ENCODE measurements at places on chromosomes 1 and 21.

DNA sequence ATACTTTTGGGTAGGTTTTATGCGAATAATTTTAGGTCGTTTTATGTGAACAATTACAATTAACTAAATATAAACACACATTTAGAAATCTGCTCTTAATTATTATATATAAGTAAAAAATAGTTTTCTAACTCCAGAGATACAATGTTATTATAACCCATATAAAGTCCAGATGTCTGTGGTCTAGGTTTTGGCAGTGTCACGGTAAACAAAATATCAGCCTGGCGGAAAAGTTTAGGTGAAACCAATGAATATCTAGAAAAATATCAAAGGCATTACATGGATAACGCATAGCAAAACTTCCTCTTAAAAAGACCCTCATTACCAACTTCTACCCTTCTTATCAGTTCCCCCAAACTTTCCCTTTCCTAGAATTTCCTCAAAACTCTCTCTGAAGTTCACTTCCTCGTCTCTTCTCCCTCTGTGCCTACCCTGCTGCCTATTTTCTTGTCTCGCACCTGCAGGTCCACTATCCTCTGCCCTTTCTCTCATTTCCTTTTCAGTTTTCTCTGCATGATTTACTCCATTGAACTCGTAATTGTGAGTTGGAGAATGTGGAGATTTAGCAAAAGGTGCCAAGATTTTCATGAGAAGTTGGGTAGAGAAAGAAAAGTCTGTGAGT lies 21.8 kb downstream of the VTCN1 start:
- H3K4me3 ChIP-seq = no peak overlapping the region
- H3K36me3 ChIP-seq = peaks cover 4% of the 10 kb centered on the region
- H3K27ac ChIP-seq = no peak overlapping the region
- no peaks in the 10 kb centered on the region for H3K27me3 ChIP-seq
- no peaks in the 10 kb centered on the region for H3K4me1 ChIP-seq

DNA sequence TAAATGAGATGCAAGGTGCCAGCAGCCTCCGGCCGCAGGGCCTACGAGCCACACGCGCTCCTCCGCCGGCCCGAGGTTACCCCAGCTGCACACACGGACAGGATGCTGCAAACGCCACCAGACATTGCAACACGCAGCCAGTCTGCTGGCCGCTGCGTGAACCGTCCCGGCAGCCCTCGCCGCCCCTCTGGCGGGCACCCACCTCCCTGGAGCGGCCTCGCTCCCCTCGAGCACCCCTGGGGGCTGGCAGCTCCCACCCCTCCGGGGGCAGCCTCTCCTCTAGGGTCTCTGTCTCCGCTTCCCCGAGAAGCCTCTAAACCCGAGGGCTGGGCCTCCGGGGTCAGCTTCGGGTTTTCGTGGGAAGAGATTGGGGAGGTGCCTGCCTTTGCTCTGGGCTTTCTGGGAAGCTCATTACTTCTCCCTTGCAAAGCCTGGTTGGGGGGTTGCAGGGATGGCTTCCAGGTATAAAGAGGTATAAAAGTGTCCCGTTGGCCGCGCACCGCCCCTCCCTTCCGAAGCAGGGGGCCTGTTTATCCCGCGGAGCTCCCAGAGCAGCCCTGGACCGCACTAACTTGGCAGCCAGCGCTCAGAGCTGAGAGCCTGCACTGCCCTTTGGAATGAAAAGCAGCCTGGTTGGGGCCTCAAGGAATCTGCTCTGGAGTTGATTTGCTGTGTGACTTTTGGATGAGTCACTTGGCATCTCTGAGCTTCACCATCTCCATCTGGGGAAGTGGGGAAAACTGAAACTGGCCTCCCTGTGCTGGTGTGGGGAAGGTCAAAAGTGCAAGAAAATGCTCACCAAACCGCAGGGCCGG lies 21.8 kb downstream of the DHRS3 start:
- peaks cover 35% of the 10 kb centered on the region for H3K4me1 ChIP-seq
- H3K36me3 ChIP-seq = peaks cover 3% of the 10 kb centered on the region
- no peaks in the 10 kb centered on the region for H3K27me3 ChIP-seq

DNA sequence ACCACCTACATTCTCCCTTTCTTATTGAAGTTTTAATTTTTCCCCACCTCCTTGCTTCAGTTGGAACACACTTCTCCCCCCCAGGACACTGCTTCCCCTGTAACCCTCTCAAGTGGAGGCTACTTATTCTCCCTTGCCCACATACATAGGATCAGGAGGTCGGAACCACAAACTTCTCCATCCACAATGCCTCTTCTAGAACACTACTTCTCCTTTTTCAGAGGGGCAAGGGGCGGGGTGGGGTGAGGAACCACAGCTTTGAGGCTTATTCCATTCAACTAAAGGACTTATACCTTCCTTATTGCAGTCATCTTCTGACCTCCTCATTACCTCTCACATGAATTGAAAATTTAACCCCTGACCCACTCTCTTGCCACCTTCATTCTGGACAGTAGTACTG lies 81.3 kb downstream of the NEK7 start:
- peaks cover 3% of the 10 kb centered on the region for H3K36me3 ChIP-seq
- no peak overlapping the region for H3K4me3 ChIP-seq
- DNase-seq = no peak
- no peak overlapping the region for H3K27ac ChIP-seq
- peaks cover 45% of the 10 kb centered on the region for H3K4me1 ChIP-seq

- no peak for DNase-seq
- H3K4me3 ChIP-seq = peak overlapping the region; percentile 41
- no peak overlapping the region for H3K27ac ChIP-seq
- H3K27me3 ChIP-seq = no peaks in the 10 kb centered on the region
- no peaks in the 10 kb centered on the region for H3K36me3 ChIP-seq
- H3K4me1 ChIP-seq = peaks cover 26% of the 10 kb centered on the region
Measured at GRCh38 chr1:201481004-201481380, 12.0 kb upstream of the PHLDA3 start.

- DNase-seq = no peak
- H3K27ac ChIP-seq = peak overlapping the region; percentile 71
- H3K36me3 ChIP-seq = peaks cover 36% of the 10 kb centered on the region
- H3K4me3 ChIP-seq = no peak overlapping the region
Measured at GRCh38 chr1:85322655-85323054, 46.2 kb upstream of the BCL10 start.
